ENCODE measurements at places on chromosomes 7 and 10. TPM values are rescaled to one million over a fixed set of nuclear protein-coding genes. Genes with fewer than 3 reads are reported as not detected.

The PLAC9 gene
- not detected for total RNA-seq

The RBP3 gene
- total RNA-seq, result not detected

The UPK3BL2 gene
- total RNA-seq, result 9.7 TPM

The RAPGEF5 gene
- total RNA-seq, result 121 TPM

GRCh38 chr7:139845443-139845805 lies 16.4 kb downstream of the TBXAS1 start:
- DNase-seq, result no peak

DNA sequence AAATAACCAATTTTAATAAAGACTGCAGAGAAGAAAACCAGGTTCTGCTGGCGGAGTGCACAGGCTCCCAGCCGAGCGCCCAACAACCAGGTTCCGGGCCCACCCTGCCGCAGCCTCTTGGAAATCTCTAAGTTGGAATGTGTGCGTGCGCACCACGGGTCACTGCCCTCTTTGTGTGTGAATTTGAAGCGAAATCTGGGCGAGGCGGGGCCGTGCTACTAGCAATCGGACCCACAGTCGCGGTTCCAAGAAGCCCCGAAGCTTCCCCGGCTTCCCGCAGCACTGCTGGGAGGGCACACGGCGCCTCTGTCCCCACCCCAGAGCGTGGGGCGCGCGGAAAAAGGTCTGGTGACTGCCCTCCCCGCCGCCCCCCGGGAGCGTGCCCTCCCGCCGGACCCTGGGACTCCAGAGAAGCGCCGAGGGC lies 666 bp upstream of the MAP3K8 start:
- no peak for DNase-seq

DNA sequence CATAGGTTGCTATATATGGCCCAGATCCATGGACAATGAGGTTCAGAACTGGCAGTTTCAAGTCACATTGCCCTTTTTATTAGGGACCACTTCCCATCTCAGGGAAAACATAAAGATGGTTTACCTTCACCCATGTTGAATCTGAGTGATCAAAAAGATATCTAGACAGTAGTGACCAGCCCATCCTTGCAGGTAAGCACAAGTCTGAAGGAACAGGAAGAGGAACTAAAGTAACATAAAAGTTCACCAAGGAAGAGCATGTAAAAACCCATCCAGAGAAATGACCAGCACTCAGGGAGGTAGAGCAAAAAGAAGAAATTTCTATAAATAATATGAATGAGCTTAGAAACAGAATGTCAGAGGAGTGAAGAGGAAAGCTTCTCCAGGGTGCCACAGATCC lies 382.5 kb downstream of the PARD3 start:
- no peak for DNase-seq

- no peak for DNase-seq
Observed at GRCh38 chr10:77428691-77429395, 208.8 kb downstream of the KCNMA1 start.

GRCh38 chr7:66747881-66748511 lies 7.5 kb downstream of the RABGEF1 start:
- no peak for DNase-seq
